ENCODE measurements at places on chromosomes 7 and 10. TPM values are rescaled to one million over a fixed set of nuclear protein-coding genes. Genes with fewer than 3 reads are reported as not detected.

DNA sequence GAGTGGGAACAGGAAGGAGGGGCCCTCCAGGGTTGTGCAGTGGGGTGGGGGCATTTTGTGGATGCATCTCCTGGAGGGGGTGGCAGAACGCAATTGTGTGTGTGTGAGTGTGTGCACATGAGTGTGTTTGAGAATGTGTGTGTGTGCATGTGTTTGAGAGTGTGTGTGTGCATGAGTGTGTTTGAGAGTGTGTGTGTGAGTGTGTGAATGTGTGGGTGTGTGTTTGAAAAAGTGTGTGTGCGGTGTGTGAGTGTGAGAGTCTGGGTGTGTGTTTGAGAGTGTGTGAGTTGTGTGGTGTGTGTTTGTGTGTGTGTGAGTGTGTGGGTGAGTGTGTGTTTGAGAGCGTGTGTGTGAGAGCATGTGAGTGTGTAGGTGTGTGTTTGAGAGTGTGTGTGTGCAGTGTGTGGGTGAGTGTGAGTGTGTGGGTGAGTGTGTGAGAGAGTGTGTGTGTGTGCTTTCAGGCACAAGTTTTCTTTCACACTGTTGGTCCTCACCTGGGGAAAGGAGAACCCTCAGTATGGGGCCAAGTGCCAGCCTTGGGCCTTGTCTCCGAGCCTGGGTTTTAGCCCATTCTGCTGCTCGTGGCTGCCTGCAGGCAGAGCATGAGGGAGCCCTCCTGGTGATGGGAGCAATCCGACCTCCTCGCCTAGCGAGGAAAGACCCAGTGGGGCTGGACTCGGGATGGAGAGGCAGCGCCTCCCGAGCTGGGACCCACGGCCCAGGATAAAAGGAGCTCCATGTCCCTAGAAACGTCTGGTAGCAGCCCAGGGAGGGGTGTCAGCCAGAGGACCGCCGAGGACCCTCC is 35.6 kb downstream of the CDH23 start:
- no peak overlapping the region for H3K27ac ChIP-seq
- H3K4me1 ChIP-seq = peaks cover 24% of the 10 kb centered on the region
- H3K36me3 ChIP-seq = no peaks in the 10 kb centered on the region
- no peak for DNase-seq
- H3K27me3 ChIP-seq = no peaks in the 10 kb centered on the region

DNA sequence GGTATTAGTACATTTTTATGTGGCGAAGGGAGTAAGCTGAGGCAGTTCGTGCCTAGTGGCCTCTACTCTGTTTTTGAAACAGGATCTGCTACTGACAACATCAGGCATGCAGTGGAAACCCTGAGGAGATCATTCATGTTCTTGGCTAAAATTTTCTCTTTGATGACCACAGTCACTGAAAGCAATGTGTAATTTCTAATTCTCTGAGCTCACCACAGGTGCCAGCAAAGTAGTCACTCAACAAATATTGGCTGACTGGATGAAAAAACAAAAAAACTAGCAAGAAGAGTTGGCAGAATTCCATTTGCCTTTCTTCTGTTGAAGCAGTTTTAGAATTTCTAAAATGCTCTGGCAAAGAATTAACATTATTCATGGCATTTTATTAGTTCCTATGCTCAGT is 176.5 kb upstream of the KCTD7 start:
- no peaks in the 10 kb centered on the region for H3K4me1 ChIP-seq
- DNase-seq = peak; percentile 27
- no peak overlapping the region for H3K27ac ChIP-seq
- peaks cover 2% of the 10 kb centered on the region for H3K36me3 ChIP-seq

DNA sequence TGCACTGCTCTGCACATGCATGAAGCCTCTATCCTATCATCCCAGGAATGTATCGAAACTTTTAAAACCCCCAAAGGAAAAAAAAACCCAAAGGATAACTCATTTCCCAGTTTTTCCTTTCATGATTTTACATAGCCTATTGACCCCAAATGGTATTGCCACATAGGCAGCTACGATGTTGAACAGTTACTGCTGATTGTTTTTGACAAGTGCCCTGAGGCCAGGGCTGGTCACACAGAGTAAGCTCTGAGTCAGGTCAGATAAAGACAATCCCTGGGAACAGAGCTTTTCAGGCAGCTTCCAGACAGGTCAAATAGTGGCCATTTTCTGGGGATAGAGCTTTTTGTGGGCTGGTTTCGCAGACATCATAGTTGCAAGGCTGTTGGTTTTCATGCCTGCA is 52.1 kb downstream of the MYL10 start:
- H3K27me3 ChIP-seq = no peaks in the 10 kb centered on the region
- no peak for DNase-seq

GRCh38 chr10:70057306-70057705 is 4.7 kb downstream of the MACROH2A2 start:
- H3K36me3 ChIP-seq = no peaks in the 10 kb centered on the region
- H3K27me3 ChIP-seq = no peaks in the 10 kb centered on the region
- no peak for DNase-seq
- no peak overlapping the region for H3K27ac ChIP-seq
- H3K4me3 ChIP-seq = no peak overlapping the region
- no peaks in the 10 kb centered on the region for H3K4me1 ChIP-seq

- H3K4me3 ChIP-seq = no peak overlapping the region
- peaks cover 12% of the 10 kb centered on the region for H3K27me3 ChIP-seq
- peak overlapping the region; percentile 24 for H3K27ac ChIP-seq
- no peak for DNase-seq
- peaks cover 1% of the 10 kb centered on the region for H3K36me3 ChIP-seq
- H3K4me1 ChIP-seq = peaks cover 8% of the 10 kb centered on the region
These were observed 5.5 kb downstream of the PFKP start for GRCh38 chr10:3072641-3073360.

- H3K4me1 ChIP-seq = no peaks in the 10 kb centered on the region
- peaks cover 2% of the 10 kb centered on the region for H3K36me3 ChIP-seq
- DNase-seq = no peak
These were observed 83.6 kb downstream of the ICA1 start for GRCh38 chr7:8178353-8178752.

DNA sequence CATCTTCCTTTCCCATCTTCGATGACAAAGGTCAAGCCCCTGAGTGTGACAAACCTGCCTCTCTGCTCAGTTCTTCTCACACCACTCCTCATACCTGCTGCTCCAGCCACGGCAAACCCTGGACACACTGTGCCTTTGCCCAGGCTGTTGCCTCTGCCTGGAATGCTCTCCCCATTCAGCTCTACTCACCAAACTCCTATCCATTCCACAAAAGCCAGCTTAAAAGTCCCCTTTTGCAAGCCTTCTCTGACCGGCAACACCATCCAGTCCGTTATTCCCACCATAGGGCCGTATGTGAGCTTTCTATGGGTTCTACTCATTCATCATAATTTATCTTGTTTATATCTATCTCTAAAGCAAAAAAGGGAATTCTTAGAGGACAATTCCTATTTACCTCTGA is 15.2 kb downstream of the GFRA1 start:
- H3K36me3 ChIP-seq = no peaks in the 10 kb centered on the region
- no peaks in the 10 kb centered on the region for H3K4me1 ChIP-seq
- DNase-seq = no peak
- H3K27me3 ChIP-seq = no peaks in the 10 kb centered on the region

DNA sequence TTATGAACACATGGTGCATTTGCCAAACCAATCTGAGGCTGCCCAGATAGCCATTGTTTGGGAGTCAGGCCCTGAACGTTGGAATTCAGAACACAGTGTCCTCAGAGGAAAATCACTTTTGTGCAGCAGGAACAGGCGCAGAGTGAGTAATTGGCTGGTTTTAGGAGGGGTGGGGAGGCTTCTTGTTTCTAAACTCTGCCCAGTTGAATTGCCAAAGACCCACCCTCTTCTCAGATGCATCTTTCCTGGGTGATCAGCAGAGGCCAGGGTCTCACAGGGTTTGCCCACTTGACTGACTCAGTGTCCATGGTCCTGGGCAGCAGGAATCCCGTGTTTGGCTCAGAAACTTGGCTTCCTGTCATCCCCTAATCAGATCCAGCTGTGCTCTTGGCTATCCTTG is 24.3 kb downstream of the PRLHR start:
- H3K27ac ChIP-seq = no peak overlapping the region
- no peaks in the 10 kb centered on the region for H3K36me3 ChIP-seq
- H3K27me3 ChIP-seq = no peaks in the 10 kb centered on the region
- no peak for DNase-seq

GRCh38 chr7:20963556-20964280 is 177.0 kb upstream of the SP8 start:
- no peaks in the 10 kb centered on the region for H3K27me3 ChIP-seq
- H3K36me3 ChIP-seq = no peaks in the 10 kb centered on the region
- H3K4me1 ChIP-seq = no peaks in the 10 kb centered on the region
- no peak for DNase-seq

DNA sequence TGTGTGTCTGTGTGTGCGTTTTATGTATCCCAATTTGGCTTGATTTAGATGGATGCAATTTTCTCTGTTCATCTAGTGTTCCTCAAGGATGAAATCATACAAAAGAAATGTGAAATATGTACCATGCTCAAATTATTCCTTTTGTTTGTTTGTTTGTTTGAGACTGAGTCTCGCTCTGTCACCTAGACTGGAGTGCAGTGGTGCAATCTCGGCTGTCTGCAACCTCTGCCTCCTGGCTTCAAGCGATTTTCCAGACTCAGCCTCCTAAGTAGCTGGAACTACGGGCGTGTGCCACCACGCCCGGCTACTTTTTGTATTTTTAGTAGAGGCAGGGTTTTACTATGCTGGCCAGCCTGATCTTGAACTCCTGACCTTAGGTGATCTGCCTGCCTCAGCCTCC is 11.3 kb upstream of the SHTN1 start:
- no peak overlapping the region for H3K4me3 ChIP-seq
- no peak for DNase-seq
- H3K27me3 ChIP-seq = peaks cover 2% of the 10 kb centered on the region
- H3K36me3 ChIP-seq = no peaks in the 10 kb centered on the region
- H3K27ac ChIP-seq = no peak overlapping the region

- no peak overlapping the region for H3K4me3 ChIP-seq
- no peak for DNase-seq
- H3K27ac ChIP-seq = no peak overlapping the region
- no peaks in the 10 kb centered on the region for H3K36me3 ChIP-seq
- H3K4me1 ChIP-seq = no peaks in the 10 kb centered on the region
These were observed 18.9 kb upstream of the FGFR2 start for GRCh38 chr10:121617176-121617575.

GRCh38 chr10:125079091-125079600 is 81.2 kb downstream of the CTBP2 start:
- no peaks in the 10 kb centered on the region for H3K27me3 ChIP-seq
- H3K4me1 ChIP-seq = peaks cover 28% of the 10 kb centered on the region
- H3K36me3 ChIP-seq = peaks cover 10% of the 10 kb centered on the region
- no peak overlapping the region for H3K27ac ChIP-seq
- H3K4me3 ChIP-seq = no peak overlapping the region

DNA sequence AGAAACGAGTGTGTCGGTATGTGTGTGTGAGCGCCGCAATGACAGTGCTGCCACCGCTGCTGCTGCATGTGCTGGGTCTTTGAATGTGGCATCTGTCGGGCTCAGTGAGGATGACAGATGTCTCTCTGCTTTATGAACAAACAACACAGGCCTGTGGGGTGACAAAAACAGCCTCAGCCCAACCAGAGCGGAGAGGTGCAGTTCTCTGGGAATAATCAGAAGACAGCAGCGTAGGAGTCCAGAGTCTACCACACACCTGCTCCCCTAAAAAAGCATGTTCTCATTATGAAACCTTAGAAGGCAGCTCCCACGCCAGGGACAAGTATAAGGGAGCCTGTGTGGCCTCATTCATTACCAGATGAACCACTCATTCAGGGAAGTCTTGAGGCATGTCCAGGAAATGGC is 278.3 kb downstream of the KCNMA1 start:
- DNase-seq = no peak
- no peak overlapping the region for H3K4me3 ChIP-seq
- no peaks in the 10 kb centered on the region for H3K27me3 ChIP-seq
- no peaks in the 10 kb centered on the region for H3K36me3 ChIP-seq
- no peaks in the 10 kb centered on the region for H3K4me1 ChIP-seq

- H3K4me1 ChIP-seq = no peaks in the 10 kb centered on the region
- no peak for DNase-seq
- H3K27me3 ChIP-seq = no peaks in the 10 kb centered on the region
- H3K27ac ChIP-seq = no peak overlapping the region
These were observed 88.6 kb downstream of the GPAM start for GRCh38 chr10:112094984-112095383.

DNA sequence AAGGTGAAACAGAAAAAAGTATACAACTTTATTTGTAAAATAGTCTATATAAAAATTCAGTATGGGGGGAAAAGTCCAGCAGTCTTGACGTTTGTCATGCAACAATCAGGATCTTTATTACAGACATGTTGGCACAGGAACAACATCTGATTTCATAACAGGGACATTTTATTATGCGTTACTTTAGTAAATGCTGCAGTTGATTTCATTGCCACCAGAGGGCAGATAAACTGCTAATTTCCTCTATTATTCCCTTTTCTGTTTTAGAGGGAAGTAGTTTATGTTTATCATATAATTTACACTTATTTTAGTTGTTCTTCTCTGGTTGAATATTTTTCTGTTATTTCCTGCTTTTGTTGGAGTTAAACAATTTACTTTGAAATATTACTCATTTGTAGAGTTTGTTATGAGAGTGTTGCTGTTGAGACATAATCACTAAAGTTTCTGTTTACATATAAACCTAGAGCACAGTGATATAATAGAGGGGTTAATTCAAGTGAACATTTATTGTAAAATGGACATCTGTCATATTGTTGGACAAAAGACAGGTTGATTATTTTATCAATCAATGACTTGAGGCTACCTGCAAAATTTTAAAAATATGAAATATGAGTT is 3.3 kb downstream of the PLXDC2 start:
- H3K36me3 ChIP-seq = no peaks in the 10 kb centered on the region
- DNase-seq = no peak
- H3K27me3 ChIP-seq = no peaks in the 10 kb centered on the region

PVRIG gene
- polyA plus RNA-seq = 1.6 TPM

MBL2 gene
- polyA plus RNA-seq = not detected

CTAGE6 gene
- polyA plus RNA-seq = not detected

GFRA1 gene
- polyA plus RNA-seq = 0.74 TPM

CD36 gene
- 40.1 TPM for polyA plus RNA-seq
